ENCODE measurements at places on chromosomes 1 and 21.

DNA sequence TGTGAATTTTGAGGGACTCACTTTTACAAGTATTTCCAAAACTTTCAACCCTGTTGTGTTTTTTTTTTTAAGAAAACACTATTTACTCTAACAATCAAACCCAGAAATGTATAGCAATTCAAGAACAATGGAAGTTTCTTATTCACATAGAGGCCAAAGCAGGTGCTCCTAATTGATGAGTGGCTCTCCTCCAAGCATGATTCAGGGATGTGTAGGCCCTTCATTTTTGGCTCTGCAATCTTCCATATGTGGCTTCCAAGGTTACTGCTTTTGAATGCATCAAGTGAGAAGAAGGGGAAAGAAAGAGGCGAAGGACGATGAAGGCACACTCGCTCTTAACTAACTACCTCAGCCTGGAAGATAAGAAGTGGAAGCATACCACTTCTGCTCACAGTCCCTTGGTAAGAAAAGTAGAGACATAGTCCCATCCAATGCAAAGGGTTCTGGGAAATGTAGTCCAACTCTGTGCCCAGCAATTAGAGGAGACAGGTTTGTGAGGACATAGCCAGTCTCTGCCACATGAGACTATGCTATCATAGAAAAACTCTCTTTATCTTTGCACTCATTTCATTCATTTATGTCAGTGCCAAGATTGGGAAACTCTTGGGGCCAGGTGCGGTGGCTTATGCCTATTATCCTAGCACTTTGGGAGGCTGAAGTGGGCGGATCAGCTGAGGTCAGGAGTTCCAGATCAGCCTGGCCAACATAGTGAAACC, 46.0 kb downstream of the OPTC start:
- no peak for DNase-seq

- DNase-seq, result no peak
These were observed 7.6 kb upstream of the PIK3C2B start for GRCh38 chr1:204502241-204502640.

DNA sequence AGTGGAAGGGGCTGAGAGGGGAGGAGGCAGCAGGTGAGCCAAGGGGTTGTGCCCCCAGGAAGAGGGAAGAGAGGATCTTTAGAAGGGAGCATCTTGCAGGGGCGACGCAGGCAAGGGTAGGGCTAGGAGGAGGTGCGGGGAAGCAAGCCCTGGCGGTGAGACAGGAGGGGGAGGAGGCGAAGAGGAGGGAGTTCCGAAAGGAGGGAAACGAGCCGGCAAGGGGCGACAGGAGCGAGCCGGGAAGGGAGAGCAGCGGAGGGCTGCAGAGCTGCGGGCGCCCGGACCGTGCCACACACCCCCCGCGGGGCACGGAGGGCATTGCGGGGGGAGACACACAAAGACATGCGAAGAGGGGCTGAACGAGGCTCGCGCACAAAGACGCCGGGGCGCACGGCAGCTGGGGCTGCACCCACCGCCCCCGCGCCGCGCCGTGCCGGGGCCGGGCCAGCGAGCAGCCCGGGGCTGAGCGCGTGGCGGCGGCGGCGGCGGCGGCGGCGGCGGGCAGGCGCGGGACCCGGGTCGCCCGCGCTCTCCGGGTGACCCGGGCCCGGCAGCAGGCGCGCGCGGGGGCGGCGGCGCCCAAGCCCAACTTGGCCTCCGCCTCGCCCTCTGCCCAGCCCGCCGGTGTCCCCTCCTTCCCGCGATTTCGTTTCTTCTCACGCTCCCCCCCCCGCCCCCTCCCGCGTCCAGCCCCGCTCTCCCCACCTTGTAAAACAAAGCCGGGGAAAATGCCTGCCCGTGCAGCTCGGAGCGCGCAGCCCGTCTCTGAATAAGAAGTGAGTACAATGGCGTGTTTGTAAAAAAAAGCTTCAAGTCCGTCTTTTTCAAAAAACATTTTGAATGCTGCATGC, at the start of gene KCNK2:
KCNK2 (plus strand) TSS at position 206 of the 851 bp plus-strand sequence. CDS start 649 bp downstream, outside the sequence.
- DNase-seq, result peak; percentile 40

DNA sequence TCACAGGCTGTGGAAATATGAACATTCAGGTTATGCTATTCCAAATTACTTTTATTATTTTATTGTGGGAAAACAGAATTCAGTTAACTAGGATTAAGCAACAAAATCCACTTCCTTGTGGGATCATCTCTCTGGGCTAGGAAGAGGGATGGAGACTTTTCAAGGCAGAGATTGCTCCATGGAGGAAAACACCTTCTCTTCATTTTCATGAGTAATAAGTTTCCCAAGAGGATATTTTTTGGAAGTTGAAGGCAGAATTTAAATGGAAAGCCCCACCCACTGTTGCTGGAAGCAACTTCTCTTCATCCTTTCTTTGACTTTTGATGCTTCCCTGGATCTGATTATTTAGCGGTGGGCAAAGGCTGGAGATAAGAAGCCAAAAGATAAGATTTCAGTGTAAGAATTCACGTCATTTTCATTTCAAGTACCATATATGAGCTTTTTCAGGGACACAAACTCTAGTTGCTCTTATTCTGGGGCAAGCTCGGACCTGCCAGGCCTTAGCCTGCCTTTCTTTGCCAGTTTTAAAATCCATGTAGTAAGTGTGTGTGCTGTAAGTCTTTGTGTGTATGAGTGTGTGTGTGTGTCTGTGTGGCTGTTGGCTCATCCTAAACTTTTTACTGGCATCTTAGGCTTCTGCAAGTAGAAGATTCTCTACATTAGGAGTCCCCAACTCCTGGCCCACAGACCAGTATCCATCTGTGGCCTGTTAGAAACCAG, 11.7 kb upstream of the IL24 start:
- DNase-seq, result no peak

DNA sequence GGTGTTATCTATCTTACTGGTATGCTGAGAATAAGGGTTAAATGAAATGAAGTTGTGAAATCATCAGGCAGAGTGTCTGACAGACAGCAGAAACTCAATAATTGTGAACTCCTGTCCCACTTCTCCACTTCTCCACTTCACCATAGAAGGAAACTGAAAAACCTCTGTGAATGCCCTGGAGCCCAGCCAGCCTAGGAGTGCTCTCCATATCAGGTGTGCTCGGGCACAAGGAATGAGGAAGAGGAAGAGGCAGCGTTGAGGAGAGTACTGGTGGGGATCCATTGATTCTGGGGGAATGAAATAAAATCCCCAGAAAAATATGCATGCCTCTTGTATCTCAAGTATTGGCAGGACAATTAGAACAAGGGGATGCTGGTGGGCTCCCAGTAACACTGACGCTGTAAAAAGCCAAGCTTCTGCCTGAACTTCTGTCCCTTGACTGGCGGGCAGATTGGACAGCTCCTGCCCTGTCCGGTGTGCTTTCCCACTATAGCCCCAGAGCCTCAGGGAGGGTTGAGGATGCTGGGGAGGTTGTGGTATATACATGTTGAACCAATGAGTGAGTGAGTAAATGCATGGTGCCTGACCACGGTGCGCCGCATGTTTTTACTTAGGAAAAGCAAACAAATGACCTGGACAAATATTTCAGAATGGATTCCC, 47.7 kb downstream of the NMNAT2 start:
- no peak for DNase-seq

DNA sequence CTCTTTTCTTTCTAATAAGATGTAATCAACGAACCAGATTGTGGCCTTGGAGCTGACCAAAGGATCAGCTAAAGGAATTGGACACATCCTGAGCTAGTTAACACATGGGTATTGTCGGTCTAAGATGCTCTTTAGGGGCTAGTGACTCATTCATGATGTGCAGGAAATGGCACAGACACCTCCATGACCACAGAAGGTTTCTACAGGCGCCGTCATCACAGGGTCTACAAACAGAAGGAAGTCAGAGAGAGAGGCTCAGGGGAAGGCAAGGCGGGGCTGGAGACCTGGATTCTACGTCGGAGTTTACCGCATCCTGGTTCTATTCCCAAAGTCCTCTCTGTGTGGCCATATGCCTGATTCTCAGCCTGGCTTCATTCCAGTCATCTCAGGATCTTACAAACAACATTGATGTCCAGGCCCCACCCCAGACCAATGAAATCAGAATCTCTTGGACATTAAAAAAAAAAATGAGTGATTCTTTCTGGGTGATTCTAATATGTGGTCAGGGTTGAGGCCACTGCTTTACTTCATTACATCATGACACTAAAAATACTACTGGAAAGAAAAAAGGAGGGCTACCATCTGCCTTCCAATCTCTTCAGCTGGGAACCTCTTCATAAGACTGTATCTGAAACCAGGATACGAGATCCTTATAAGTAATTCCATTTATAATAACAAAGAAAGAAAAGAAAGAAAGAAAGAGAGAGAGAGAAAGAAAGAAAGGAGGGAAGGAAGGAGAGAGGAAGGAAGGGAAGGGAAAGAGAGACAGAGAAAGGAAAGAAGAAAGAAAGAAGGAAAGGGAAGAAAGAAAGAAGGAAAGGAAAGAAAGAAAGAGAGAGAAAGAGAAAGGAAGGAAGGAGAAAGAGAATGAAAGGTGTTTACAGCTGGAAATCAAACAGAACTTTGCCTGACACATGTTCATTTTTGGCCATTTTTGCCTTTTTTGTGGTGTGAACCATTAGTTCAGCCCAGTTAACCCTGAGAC, 11.6 kb upstream of the KCNJ15 start:
- DNase-seq, result no peak

DNA sequence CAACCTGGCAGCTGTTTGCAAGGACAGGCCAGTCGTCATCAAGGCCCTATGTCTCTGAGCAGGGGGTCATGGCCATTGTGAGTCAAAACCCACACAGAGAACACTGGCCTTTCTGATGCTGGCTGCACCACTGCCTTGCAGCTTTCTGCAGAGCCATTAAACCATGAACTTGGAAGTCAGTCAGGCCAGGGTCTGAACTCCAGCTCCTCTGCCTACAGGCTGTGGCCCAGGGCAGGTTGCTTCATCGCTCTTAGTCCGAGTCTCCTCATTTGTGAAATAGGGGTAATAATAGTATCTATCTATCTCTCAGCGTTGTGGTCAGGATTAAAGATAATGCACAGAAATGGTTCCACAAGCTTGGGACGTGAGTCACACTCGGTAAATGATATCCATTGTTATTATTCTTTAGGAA, 35.8 kb upstream of the HIVEP3 start:
- DNase-seq, result no peak

- no peak for DNase-seq
These were observed 85.2 kb downstream of the TBX19 start for GRCh38 chr1:168365719-168366479.

DNA sequence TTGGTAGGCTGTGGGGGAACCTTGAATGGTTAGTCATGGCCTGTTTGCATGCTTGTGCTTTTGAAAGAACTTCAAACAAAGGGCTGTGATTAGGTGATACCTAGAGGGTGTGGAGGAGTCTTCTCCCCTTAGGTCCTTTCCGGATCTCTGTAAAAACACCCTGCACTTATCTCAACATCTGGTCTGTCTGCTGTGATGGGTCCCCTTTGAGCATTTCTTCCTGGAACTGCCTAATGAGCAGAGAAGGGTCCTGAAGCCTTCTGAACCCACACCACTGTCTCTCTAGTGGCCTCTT, 59.6 kb downstream of the HUNK start:
- no peak for DNase-seq

DNA sequence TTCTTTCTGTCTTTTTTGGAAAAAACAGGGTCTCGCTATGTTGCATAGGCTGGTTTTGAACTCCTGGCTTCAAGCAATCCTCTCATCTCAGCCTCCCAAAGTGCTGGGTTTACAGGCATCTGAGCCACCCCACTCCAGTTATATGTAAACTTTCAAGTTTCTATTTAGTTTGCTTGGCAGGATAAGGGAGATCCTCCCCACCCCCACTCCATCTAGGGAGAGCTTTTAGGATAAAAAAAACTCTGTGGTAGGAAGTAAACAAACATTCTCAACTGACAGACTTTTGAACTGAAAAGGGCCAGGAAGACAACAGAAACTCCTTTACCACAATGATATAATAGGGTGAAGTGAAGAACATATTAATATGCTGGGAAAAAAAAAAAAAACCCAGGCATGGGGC, 41.0 kb upstream of the ZNF326 start:
- no peak for DNase-seq

DNA sequence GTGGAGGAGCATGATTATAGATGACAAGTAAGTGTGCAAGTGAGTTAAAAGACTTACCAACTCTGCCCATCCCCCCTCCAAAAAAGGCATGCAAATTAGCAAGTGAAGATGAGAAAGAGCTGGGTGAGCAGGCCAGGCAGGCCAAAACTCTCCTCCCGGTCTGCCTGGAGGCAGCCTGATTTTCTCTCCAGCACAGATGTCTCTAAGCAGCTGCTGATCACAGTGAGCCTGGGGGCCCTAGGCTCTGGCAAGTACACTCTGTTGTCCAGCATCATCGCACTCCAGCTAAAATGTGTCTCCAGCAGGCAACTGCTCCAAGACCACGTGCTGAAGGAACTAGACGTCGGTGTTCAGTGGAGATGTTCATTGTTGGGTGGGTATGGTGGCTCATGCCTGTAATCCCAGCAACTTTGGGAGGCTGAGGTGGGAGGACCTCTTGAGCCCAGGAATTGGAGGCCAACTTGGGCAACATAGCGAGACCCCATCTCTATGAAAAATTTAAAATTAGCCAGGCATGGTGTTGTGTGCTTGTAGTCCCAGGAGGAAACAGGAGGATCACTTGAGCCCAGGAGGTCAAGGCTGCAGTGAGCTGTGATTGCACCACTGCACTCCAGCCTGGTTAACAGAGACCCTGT, 56.7 kb upstream of the PUM1 start:
- no peak for DNase-seq

DNA sequence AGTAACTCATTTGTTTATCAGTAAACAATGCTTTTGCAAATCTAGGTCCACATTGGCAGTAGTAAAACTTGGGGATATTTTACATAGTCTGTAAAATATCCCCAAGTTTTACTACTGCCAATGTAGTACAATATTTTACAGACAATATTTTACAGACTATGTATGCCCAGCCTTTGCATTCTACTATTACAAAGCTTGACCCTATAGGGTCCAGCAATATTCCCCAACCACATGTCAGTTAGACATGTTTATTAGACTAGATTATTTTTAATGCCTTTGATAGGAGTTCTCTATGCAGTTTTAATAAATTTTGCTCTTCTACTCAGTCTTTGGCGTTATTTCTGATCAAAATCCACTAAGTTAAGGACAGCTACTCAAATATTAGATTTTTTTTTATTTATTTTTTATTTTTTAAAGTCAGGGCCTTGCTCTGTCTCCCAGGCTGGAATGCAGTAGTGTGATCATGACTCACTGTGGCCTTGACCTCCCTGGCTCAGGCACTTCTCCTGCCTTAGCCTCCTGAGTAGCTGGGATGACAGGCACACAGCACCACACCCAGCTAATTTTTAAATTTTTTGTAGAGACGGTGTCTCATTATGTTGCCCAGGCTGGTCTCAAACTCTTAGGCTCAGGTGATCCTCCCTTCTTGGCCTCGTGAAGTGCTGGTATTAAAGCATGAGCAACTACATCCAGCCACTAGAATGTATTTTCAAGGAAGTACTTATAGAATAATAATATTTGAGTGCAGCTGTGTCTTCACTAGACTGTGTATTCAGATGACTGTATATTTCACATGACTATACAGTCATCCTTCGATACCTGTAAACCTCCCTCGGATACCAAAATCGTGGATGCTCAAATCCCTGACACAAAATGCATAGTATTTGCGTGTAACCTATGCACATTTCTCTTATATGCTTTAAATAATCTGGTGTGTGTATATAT, 19.8 kb downstream of the MIER1 start:
- no peak for DNase-seq

- no peak for DNase-seq
These were observed 33.7 kb downstream of the XCL2 start for GRCh38 chr1:168509875-168510791.

GRCh38 chr1:165844933-165845332, 17.5 kb downstream of the UCK2 start:
- no peak for DNase-seq

GRCh38 chr21:25361097-25361496, 246.2 kb downstream of the MRPL39 start:
- no peak for DNase-seq

GRCh38 chr1:229842302-229843255, 216.5 kb downstream of the URB2 start:
- DNase-seq, result no peak

- no peak for DNase-seq
These were observed 10.6 kb downstream of the CDC14A start for GRCh38 chr1:100362821-100363466.

All from putamen (tissue), 1 donor.